Hematopoietic multipotent progenitor cell treated with erythropoietin and hydrocortisone succinate and interleukin-3 and kit ligand, for 6 days (in vitro differentiated cells): ENCODE measurements at places on chromosomes 7 and 10.

DNA sequence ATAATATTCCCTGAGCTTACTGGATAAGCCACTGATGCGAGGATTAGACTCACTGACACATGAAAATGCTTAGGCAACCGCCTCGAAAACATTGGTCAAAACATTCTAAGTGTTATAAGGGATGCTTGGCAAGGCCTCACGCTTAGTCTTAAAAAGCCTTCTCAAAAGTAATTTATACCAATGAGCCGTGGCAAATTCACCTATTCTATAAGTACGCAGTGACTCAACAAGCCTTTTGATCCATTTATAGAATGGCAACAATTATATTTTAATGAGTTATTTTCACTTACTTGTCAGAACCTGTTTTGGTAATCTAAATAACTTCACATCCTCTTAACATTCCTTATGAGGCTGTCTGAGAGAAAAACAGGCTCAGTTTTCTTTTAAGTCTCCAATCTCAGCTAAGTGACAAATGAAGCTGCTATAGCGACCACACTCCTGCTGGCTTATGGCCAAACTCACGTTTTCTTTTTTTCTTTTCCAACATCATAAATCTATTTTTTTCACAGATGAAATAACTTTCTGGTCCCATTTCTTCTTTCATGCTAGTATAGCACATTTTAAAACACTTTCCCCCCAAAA is 121.2 kb upstream of the AFAP1L2 start:
- no peak for DNase-seq

DNA sequence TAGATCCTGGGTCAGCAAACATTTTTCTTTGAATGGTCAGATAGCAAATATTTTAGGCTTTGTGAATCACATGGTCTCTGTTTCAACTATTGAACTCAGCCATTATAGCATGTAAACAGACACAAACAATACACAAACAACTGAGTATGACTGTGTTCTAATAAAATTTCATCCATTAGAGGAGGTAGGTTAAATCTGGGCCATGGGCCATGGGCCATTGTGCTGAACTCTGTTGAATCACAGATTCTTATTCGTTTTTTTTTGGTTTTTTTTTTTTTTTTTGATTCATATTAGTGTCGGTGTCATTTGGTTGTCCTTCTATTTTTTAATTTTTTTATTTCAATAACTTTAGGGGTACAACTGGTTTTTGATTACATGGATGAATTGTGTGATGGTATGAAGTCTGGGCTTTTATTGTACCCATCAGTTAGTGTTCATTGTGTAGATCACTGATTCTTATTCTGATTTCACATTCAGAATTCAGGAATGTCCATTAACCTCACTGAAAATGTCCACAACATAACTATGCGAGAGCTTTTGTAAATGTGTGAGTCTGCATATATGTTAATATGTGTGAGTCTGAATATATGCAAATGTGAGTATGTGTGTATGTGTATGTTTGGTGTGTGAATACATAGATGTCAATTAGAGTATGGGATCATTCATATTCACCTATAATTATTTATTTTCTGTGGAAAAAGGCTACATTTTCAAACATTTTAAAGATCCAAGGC is 443.7 kb upstream of the GRM3 start:
- DNase-seq = no peak

DNA sequence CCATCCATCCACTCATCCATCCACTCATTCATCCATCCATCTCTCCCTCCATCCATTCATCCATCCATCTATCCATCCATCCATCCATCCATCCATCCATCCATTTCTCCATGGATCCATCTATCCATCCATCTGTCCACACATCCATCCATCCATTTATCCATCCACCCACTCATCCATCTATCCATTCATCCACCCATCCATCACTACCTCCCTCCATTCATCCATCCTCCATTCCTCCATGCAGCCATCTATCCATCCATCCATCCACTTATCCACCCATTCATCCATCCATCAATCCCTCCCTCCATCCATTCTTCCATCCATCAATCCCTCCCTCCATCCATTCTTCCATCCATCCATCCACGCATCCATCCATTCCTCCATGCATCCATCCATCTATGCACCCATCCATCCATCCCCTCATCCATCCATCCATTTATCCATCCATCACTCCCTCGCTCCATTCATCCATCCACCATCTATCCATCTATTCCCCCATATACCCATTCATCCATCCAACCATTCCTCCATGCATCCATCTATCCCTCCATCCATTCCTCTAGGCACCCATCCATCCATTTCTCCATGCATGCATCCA is 21.1 kb downstream of the ELN start:
- no peak for DNase-seq

- no peak for DNase-seq
Measured at GRCh38 chr7:30249986-30250774, 34.2 kb upstream of the ZNRF2 start.

- DNase-seq = no peak
Measured at GRCh38 chr10:67200913-67201564, 275.2 kb downstream of the LRRTM3 start.

DNA sequence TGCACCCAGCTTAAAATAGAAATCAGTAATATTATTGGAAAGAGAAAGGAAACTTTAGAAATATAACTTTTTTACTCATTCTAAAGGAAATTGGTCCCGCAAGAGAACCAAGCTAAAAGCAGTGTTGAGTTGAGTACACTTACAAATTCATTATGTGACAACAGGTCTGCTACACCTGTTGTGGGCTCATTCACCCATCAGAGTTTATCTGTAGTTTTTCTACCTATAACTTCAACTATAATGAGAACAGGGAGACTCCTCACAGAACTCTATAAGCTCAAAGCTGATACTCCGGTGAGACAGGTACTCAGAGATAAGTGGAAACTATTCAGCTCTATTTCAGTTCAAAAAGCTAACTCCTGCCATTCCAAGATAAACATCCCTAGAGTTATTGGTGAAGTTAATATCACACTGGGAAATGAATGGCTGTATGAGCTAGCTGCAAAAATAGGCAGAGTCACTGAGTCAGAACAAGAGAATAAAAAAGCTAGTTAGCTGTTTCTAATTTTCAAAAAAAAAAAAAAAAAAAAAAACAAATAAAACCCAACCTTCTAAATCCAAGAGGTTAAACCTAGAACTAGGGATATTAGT is 121.3 kb downstream of the PPP1R3A start:
- DNase-seq = no peak

- DNase-seq = no peak
Measured at GRCh38 chr7:94307399-94308048, 87.2 kb upstream of the COL1A2 start.
